ENCODE measurements at places on chromosomes 2 and 18. TPM values are rescaled to one million over a fixed set of nuclear protein-coding genes. Genes with fewer than 3 reads are reported as not detected.

Gene GALNT5
- total RNA-seq: 0.03 TPM

Gene LRRTM4
- 0.29 TPM for total RNA-seq

Gene SCN3A
- 0.98 TPM for total RNA-seq

Gene ELOA2
- total RNA-seq: not detected

Gene KLHL30
- not detected for total RNA-seq

Gene SLC5A7
- not detected for total RNA-seq

Gene RHBDD1
- 4.3 TPM for total RNA-seq

Gene C2orf15
- total RNA-seq: not detected

Gene GNLY
- total RNA-seq: not detected

Gene TXNDC2
- 0.06 TPM for total RNA-seq

Gene PNKD
- 36.4 TPM for total RNA-seq

Gene OSBPL6
- 3.8 TPM for total RNA-seq

Gene ZNF892
- 1.7 TPM for total RNA-seq

Gene ERBB4
- 0.06 TPM for total RNA-seq

Gene B3GNT7
- 0.63 TPM for total RNA-seq

Gene RBKS
- 3.4 TPM for total RNA-seq

Gene QPCT
- 42.6 TPM for total RNA-seq

Gene PREB
- 79.3 TPM for total RNA-seq

Gene LRATD1
- total RNA-seq: not detected

Gene TMEM182
- total RNA-seq: 6.1 TPM

Gene VWC2L
- not detected for total RNA-seq

Gene TMEFF2
- total RNA-seq: 0.12 TPM

Gene IL1A
- 26.0 TPM for total RNA-seq
